ENCODE measurements at places on chromosomes 2 and 18.

DNA sequence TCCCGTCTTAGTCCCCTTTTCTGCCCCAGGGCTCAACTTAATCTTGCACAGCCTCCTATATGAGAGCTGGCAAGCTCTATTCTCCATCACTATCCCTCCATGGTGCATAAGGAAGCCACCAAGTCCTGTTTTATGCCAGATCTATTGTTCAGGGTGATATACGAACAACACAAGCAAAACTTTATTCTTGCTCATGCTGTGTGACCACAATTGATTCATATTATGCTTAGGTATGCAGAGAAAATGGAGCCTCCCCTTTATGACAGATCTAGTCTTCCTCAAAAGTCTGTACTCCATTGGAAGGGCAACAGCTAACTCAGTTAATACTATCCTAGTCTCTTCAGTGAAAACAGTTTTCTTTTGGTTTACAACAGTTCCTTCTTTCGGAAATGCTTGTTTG is 94.0 kb upstream of the STON1 start:
- DNase-seq, result no peak

GRCh38 chr18:3012136-3013023 is 564 bp downstream of the LPIN2 start:
- DNase-seq, result no peak

GRCh38 chr2:59232394-59233165 is 991.5 kb upstream of the FANCL start:
- no peak for DNase-seq

DNA sequence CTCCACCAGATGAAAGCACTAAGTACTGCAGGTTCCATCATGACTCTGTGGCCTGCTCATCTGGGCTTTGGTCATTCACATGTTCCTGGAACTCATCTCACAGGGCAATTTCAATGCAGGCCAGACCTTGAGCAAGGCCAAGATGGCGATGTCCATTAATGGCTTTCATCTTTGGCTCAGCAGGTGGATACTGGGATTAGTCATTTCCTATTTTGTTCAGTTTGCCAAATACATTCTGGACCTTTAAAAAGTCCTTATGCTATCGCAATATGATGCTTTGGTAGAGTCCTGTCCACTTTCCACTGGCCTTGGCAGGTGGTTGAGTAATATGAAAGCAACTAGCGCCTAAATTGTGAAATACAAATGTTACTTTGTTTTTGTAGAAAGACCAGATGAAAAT is 170.1 kb upstream of the REV1 start:
- DNase-seq, result no peak

GRCh38 chr18:62876828-62877227 is 161.5 kb downstream of the PHLPP1 start:
- no peak for DNase-seq
